ENCODE measurements at places on chromosomes 7 and 10.

- no peak for DNase-seq
Measured at GRCh38 chr7:32167256-32167655, 97.0 kb upstream of the PDE1C start.

DNA sequence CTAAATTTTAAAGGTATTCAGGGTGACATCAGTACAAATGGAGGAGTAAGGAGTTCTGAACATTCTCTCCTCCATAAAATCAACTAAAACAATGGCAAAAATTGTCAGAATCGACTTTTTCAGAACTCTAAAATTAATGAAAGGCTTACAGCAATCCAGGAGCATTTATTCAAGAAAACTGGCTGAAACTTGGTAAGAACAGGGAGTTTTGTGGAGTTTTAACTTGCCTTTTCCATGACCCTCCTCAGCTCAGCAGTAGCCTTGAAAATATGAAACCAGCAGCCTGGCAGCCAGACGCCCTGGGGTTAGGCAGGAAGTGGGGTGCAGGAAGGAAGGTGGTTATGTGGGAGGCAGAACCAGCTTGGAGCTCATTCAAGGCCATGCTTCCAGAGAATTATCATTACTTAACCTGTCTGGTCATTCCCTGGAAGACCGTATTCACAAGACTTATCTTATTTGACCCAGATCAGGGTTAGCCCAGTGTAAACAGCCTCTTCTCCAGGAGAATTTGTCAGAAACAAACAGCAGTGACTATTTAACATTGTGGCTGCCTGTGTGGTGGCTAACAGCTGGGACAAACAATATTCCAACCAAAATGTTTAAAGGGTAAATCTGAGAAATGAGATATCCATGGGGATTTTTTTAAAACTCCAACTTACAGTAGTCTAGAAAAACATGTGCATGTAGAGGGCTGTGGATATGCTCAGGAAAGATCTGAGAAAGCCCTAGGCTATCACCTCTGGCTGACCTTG lies 75.7 kb upstream of the MACROH2A2 start:
- no peak for DNase-seq

GRCh38 chr7:68529221-68529620 lies 1069.1 kb upstream of the AUTS2 start:
- DNase-seq: no peak

- DNase-seq: no peak
Measured at GRCh38 chr7:123271856-123272255, 72.1 kb upstream of the SLC13A1 start.

GRCh38 chr10:126059076-126059826 lies 162.9 kb downstream of the FANK1 start:
- no peak for DNase-seq

DNA sequence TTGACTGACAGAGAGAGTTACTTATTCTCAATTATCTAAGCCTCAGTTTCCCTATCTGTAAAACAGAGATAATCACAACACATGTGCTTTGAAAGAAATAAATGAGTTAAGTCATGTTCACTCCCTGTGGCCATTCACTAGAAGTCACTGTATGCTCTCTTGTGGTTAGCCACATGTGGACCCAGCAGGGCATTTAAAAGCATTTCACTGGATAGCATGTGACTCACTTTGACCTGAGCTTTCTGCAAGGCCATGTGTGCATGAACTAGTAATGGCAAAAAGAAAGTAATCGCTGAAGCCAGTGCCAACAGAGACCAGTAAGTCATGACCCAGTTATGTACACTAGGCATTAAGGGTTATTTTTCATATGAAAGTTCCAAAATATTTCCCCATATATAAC lies 557.0 kb upstream of the IGFBP3 start:
- no peak for DNase-seq

- DNase-seq: no peak
Measured at GRCh38 chr7:53302496-53303246, 267.2 kb downstream of the POM121L12 start.

DNA sequence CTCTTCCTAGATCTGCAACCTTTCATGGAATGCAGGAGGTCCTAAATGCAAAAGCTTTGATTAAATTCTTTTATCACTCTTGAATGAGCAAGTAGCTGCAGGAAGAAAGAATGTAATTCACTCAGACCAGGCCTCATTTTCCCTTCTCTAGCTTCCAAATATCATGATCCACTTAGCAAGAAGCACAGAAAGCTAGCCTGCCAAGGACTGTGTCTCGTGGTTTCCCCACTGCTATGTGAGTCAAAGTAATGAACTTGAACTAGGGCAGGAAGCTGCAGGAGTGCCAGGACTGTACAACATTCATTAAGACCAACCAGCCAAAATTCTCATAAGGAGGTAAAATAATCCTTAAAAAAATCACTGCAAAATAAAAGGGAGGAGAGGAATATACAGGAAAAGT lies 379.2 kb downstream of the CALN1 start:
- no peak for DNase-seq

DNA sequence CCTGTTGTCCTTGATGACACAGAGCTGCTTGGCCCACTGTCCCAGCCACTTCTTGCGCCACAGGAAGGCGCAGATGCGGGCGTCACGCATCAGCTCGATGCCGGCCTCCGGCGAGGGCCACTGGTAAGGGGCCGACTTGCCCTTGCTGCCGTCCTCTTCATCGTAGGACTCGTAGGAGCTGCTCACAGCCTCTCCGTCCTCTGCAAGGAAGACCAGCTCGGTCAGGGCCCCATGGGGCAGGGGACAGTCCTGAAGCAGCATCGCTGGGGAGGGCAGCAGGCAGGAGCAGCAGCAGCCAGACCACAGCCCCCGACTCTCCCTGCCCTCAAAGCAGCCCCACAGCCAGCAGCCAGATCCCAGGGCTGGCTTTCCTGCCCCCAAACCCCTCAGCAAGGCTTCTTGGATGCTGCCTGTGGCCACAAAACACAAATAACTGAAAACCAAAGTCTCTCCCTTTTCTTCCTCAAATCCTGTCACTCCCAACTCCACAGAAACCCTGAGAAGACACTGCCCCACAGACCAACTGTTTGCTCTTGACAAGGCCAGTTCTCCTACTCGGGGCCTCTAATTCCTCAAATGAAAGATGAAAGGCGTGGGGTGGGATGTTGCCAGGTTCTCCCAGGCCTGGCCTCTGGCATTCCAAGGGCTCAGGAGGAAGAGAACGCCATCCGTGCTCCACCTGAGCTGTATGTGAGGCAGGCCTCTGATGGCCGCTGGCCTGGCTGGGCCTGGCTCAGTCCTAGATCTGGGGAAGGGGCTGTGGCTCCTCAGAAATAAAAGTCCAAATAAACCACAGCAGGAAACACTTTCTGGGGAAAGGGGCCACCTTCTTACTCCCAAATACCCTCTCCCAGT lies 76.7 kb downstream of the VWA2 start:
- no peak for DNase-seq

GRCh38 chr7:46164629-46165028 lies 243.6 kb upstream of the IGFBP3 start:
- no peak for DNase-seq

- no peak for DNase-seq
Measured at GRCh38 chr10:78614267-78614666, 454.5 kb upstream of the ZMIZ1 start.

DNA sequence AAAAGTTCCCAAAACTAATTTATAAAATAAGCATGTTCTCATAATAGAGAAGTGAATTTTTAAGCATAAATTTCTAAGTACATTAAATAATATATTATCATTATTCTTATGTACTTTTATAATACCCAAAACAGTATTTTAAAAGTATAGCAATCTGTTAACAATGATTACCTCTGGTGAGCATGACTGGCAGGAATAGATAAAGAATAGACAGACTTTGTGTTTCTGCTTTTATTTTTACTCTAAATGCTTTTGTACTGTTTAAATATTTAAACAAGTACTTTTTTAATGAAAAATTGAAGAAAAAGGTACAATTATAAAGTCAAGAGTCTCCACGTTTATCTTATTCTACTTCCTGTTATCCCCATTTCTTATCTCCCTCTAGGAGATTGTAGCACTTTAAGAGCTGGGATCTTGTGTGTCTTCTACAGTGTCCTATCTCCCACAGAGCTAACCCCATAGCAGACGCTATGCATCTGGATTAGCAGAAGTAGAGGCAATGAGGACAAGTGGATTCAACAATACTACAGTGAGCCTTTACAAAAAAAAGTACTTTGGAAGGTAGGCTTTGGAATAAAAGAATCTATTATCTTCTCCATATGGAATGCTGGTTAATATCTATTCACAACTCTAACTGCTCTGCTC lies 42.9 kb downstream of the IDE start:
- DNase-seq: peak; percentile 16

DNA sequence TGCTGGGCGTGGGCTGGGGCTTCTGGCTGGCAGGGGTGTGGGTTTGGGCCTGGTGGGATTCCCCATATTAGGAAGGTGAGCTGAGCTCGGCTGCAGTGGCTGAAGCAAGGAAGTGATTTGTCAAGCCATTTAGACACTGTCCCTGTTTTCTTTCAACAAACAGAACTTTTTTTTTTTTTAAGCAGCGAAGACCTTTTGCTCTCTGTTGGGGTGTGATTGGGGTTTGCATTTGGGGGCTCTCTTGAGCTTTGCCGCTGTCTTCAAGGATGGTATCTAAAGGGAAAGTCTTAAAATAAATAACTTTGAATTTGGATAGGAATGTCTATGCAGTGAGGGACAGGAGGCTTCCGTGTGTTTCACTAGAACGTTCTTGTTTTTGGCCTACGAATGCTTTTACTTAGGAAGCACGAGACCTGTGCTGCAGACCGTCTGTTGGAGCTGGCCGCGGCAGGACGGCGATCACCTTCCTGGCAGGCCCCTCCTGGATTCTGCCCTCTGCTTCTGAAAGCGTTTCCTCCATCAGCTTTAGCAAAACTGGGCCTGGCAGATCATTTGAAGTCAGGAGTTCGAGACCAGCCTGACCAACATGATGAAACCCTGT lies 43.9 kb downstream of the FOXK1 start:
- no peak for DNase-seq

DNA sequence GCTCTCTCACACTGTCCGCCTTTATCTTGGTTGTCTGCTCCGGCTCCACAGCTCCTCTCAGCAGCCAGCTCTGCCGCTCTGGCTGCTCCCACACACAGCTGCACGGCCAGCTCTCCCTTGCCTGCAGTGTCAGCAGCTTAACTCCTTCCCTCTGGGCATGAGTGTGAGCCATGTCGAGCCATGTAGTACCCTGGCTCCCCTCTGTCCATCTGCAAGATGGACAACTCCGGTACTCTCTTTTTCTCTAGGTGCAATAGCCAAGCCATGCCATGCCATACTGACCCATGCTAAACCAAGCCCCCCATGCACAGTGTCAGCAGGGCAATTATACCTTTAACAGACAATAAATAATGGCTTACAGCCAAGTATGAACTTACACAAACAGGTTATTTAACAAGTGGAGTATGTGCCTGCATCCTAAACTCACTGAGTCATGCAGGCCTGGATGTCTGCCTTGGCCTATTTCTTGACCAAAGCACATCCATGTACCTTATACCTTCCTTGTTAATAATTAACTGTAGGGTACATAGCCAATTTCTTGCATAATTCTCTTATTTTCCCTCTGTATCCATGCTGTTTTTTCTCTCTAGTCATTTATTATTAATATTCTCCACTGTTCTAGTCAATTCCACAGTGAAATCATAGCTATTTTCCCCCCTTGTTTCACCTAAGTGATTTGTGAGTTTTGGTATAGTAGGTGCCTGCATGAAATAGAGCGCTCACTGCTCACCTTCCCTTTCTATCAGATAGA lies 170.9 kb downstream of the CDK14 start:
- no peak for DNase-seq

- DNase-seq: no peak
Measured at GRCh38 chr7:25894002-25894901, 257.7 kb upstream of the NFE2L3 start.

DNA sequence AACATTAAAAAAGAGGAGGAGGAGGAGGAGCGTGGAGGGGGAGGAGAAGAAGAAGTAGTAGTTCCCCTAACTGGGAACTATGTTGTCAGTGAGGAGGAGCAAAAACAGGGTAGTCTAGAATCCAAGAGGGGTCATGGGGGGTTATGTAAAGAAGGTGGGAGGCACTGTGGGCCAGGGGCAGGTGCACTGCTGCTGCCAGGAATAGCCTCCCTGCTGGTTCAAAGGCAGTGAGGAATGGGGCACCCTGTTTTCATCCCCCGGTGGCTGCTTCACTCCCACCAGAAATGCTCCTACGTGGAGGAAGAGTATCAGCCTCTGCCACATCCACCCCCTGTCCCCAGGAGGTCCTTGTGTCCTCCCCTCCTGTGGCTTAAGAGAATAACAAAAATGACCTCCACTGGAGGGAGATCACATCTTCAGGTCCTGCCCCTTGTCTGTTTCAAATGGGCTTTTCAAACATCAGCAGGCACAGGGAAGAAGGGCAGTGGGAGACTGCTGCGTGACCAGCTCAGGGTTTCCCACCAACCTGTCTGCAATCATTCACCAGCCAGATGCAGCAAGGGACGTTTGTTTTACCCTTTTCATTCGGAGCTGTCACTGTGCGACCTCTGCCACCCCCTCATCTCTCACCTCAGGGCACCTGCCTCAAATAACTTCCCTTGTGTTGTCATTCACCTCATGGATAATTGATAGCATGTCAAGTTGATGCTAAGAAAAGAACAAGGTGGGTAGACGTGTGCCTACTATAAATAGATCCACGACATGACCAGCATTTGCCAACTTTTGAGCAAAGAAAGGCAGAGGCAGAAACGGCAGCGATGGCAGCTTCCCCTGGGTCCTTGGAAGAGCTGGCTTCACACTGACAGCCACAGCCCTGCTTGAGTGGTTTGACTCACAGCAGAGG lies 92.6 kb downstream of the DGKI start:
- DNase-seq: no peak

- DNase-seq: no peak
Measured at GRCh38 chr10:70315815-70316214, 32.0 kb upstream of the NPFFR1 start.

GRCh38 chr7:158763454-158764033 lies 58.9 kb upstream of the NCAPG2 start:
- DNase-seq: no peak

GRCh38 chr7:94620703-94621118 lies 35.2 kb downstream of the SGCE start:
- DNase-seq: no peak

DNA sequence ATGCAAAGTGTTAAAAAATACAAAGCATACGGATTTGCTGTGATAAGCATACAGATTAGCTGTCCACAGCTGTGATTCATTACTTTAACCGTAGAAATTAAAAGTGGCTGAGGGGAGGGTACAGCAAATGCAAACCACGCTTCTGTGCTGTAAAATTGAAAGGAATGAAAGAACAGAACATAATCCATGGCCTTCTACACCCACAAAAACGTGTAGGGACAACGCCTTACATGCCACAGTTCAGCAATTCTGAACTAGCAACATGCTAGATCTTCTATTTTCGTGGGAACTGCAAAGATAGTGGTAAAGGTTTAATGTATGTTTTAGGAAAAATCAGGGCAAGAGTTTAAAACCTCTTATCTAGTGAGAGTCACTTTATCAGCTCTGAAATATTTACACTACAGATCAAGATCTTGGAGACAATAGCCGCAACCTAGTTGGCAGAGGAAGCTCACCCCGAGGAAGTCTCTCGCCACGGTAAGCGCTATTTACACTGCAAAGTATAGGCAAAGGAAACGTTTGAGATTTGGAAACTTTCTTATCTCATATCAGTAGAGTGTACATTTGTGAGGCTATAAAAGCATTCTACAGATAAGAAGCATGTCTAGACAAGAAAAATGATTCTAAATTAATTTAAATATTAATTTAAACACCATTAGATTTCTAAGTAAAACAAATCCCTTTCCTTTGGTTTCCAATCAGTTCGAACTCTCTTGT lies 193.6 kb downstream of the MLLT10 start:
- DNase-seq: no peak

All from hematopoietic multipotent progenitor cell treated with erythropoietin and hydrocortisone succinate and interleukin-3 and kit ligand, for 17 days (in vitro differentiated cells).